CD4-positive, CD25-positive, alpha-beta regulatory T cell (primary cell): ENCODE measurements at places on chromosomes 11 and 22. TPM values are rescaled to one million over a fixed set of nuclear protein-coding genes. Genes with fewer than 3 reads are reported as not detected.
A peak's percentile ranks its signal among the peaks of the same experiment; 100 is the strongest.

DNA sequence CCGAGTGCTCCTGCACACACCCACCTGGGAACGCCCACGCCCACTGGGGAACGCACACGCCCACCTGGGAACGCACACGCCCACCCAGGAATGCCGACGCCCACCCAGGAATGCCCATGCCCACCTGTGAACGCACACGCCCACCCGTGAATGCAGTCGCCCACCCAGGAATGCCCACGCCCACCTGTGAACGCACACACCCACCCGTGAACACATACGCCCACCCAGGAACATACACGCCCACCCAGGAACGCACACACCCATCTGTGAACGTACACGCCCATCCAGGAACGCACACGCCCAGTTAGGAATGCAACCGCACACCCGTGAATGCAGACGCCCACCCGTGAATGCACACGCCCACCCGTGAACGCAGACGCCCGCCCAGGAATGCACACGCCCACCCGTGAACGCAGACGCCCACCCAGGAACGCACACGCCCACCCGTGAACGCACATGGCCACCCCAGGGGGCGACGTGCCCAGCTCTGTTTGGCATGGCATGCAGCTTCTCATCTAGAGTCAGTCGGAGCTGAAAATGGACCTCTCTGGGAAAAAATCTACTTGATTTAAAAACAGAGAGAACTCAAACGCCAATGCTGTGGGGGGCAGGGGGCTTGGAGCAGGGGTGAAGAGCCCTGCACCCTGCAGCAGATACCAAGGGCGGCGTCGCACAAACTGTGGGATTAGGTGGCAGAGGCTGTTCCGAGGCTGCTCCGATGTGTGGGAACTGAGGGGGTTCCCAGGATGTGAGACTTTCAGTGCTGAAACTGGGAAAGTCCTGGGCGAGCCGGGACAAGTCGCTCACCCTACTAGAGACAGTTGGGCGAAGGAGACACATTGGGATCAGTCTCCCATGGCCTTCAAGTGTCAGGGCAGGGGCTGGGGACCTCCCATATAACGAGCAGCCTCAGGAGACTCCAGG lies 83.3 kb downstream of the MYEOV start:
- H3K4me3 ChIP-seq: no peak overlapping the region
- no peak for DNase-seq
- no peaks in the 10 kb centered on the region for H3K36me3 ChIP-seq
- H3K4me1 ChIP-seq: no peaks in the 10 kb centered on the region
- no peaks in the 10 kb centered on the region for H3K27me3 ChIP-seq

- no peak overlapping the region for H3K4me3 ChIP-seq
- no peak overlapping the region for H3K27ac ChIP-seq
- no peak for DNase-seq
Measured at GRCh38 chr11:120532832-120533196, 21.3 kb downstream of the GRIK4 start.

- no peaks in the 10 kb centered on the region for H3K4me1 ChIP-seq
- no peaks in the 10 kb centered on the region for H3K27me3 ChIP-seq
- no peak overlapping the region for H3K27ac ChIP-seq
- no peaks in the 10 kb centered on the region for H3K36me3 ChIP-seq
Measured at GRCh38 chr11:103676413-103676812, 360.0 kb upstream of the DDI1 start.

GRCh38 chr11:101030692-101031091 lies 98.9 kb downstream of the PGR start:
- no peak overlapping the region for H3K27ac ChIP-seq
- no peaks in the 10 kb centered on the region for H3K27me3 ChIP-seq
- H3K36me3 ChIP-seq: no peaks in the 10 kb centered on the region
- no peaks in the 10 kb centered on the region for H3K4me1 ChIP-seq
- DNase-seq: no peak

- no peaks in the 10 kb centered on the region for H3K36me3 ChIP-seq
- no peak for DNase-seq
- no peak overlapping the region for H3K4me3 ChIP-seq
- no peaks in the 10 kb centered on the region for H3K27me3 ChIP-seq
- no peak overlapping the region for H3K27ac ChIP-seq
Measured at GRCh38 chr11:11152877-11153276, 200.2 kb downstream of the CSNK2A3 start.

GRCh38 chr22:44702479-44703198 lies 635 bp downstream of the PRR5 start:
- H3K36me3 ChIP-seq: no peaks in the 10 kb centered on the region
- H3K4me3 ChIP-seq: peak overlapping the region; percentile 26
- no peak overlapping the region for H3K27ac ChIP-seq
- H3K27me3 ChIP-seq: no peaks in the 10 kb centered on the region
- H3K4me1 ChIP-seq: peaks cover 26% of the 10 kb centered on the region
- DNase-seq: peak; percentile 27

Gene NEFH
- 0.32 TPM for total RNA-seq

DNA sequence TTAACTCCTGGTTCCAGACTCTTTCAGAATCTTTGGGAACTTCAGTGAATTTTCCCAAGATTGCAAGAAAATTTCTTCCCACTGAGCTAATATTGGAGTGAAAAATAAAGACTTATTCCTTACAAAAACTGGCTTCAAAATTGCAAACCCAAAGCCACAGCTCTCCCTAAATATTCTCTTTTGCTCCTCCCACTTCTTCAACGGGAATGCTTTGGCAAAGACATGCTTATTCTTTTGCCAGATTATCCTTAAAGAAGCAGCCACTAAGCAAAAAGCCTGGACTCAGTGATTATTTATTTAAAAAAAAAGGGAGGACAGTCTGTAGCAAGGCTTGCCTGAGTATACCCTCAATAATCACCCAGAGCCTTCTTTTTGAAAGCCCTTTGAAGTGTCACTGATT lies 902.4 kb upstream of the CCDC90B start:
- H3K36me3 ChIP-seq: no peaks in the 10 kb centered on the region
- H3K27me3 ChIP-seq: no peaks in the 10 kb centered on the region
- DNase-seq: no peak
- no peak overlapping the region for H3K4me3 ChIP-seq
